M059J (cell line): ENCODE measurements at places on chromosomes 16 and 17.
A peak's percentile ranks its signal among the peaks of the same experiment; 100 is the strongest.

GRCh38 chr17:9465210-9465921 lies 110.3 kb downstream of the STX8 start:
- DNase-seq = no peak

DNA sequence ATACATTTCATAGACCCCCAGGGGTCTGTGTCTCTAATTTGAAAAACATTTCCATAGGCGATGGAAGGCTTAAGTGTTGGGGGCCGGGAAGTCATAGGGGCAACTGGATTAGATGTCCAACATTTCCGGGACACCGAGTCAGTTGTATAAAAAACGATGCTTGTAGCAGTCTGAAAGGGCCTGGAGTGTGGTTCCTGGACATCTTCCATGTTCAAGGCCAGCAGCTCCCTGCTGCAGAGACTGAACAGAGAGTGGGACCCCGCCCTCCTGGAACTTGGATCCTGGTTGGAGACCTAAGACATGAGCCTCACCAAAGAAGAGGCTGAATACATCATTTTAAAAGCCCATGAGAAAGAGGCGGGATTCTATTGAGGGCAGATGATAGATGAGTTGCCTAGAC lies 82.0 kb upstream of the ZNF423 start:
- DNase-seq = no peak

GRCh38 chr17:48622857-48623256 lies 3.3 kb downstream of the HOXB9 start:
- DNase-seq = no peak

DNA sequence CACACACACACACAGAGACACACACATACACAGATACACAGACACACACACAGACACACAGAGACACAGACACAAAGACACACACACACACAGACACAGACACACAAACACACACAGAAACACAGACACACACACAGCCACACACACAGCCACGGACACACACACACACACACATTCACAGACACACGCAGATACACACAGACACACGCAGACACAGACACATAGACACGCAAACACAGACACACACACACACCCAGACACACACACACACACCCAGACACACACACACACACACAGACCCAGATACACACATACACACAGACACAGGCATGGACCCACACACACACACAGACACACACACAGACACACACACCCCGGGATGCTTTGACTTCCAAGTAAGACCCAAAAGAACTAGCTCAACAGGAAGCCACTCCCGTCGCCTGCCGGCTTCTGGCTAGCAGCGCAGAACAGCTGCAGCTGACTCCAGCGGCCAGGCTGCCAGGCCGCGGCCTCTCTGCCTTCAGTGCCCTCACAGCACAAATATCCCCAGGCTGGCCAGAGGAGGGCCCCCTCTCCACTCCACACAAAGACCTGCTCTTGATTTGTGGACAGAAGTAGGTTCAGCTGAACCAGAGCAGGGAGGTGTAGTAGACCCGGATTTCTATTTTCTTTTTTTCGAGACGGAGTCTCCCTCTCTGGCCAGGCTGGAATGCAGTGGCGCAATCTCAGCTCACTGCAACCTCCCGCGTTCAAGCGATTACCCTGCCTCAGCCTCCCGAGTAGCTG lies 6.0 kb upstream of the CHRNE start:
- DNase-seq = peak; percentile 85
